ENCODE measurements at places on chromosomes 5 and 9.

GRCh38 chr9:136292026-136292538 is 11.8 kb downstream of the CCDC187 start:
- H3K27me3 ChIP-seq: no peaks in the 10 kb centered on the region
- no peak overlapping the region for H3K27ac ChIP-seq
- DNase-seq: no peak
- H3K36me3 ChIP-seq: no peaks in the 10 kb centered on the region
- no peaks in the 10 kb centered on the region for H3K4me1 ChIP-seq

DNA sequence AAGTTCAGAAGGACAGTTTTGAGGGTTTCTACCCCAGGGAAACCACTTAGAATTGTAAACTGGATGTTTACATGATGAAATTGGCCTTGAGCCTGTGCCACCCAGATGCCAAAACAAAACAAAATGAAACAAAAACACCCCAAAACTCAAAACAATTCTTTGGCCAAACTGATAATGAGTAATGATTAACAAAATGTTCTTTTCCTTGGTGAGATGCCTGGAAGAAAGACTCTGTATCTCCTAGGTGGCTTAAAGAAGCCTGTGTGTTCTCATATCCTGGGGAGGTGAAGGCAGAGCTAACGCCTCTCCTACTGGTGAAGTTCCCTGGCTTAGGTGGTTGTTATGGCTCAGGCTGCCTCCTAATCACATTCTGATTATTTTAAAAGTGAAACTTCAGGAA is 120.5 kb downstream of the NPR3 start:
- peaks cover 6% of the 10 kb centered on the region for H3K4me1 ChIP-seq
- no peak overlapping the region for H3K4me3 ChIP-seq
- no peak for DNase-seq

DNA sequence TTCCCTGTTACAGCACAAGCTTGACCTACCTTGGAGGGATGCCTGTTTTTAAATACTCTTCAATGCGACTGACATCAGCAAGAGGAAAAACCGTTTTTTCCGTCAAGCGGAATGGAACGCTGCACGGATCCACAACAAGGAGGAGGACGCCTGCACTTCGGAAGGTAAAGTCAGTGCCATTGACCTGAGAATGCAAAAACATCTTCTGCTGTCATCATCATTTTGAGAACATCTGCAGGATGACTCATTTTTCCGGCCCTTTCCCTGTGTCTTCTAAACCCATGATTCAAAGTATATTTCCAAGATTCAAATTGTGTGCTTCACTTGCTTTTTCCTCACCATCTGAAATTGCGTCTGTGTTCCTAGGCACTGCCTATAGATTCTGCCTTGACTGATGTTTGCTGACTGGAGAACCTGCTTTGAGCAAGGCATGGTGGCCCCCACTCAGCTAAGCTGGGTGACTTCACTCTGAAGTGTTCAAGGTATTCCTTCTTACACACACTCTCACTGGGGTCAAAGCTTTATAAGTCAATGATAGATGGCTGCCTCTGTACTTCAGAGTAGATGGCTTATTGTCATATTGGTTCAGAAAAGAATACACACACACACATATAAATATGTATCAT is 78.1 kb downstream of the CEMIP2 start:
- no peak overlapping the region for H3K4me3 ChIP-seq
- no peak for DNase-seq
- H3K36me3 ChIP-seq: peaks cover 9% of the 10 kb centered on the region
- no peak overlapping the region for H3K27ac ChIP-seq
- H3K27me3 ChIP-seq: no peaks in the 10 kb centered on the region
- H3K4me1 ChIP-seq: no peaks in the 10 kb centered on the region

GRCh38 chr5:55386356-55386755 is 78.6 kb downstream of the MTREX start:
- no peak overlapping the region for H3K27ac ChIP-seq
- no peaks in the 10 kb centered on the region for H3K27me3 ChIP-seq
- H3K4me1 ChIP-seq: no peaks in the 10 kb centered on the region
- no peak overlapping the region for H3K4me3 ChIP-seq
- no peak for DNase-seq

DNA sequence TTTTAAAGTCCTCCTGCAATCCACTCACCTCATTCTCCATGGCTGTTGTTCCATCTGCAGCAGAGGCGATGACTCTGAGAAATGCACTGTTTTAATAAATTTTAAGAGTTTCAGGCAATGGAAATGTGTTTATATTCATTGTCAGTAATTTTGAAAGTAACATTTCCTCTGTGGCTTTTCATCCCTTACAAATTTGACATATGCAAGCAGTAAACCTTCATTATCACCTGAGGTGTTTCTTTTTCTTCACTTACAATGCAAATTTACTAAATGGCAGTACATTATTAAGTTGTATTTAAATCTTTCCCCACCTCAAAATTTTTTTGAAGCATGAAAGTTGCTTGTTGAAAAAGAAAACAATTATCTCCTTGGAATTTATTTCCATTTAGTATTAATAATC is 136.9 kb downstream of the DIRAS2 start:
- H3K27ac ChIP-seq: no peak overlapping the region
- no peak for DNase-seq
- H3K4me3 ChIP-seq: no peak overlapping the region
- H3K27me3 ChIP-seq: no peaks in the 10 kb centered on the region
- H3K36me3 ChIP-seq: no peaks in the 10 kb centered on the region

- no peaks in the 10 kb centered on the region for H3K4me1 ChIP-seq
- H3K4me3 ChIP-seq: no peak overlapping the region
- no peaks in the 10 kb centered on the region for H3K27me3 ChIP-seq
- no peak overlapping the region for H3K27ac ChIP-seq
Measured at GRCh38 chr9:4494806-4495205, 4.5 kb downstream of the SLC1A1 start.

- DNase-seq: no peak
- no peaks in the 10 kb centered on the region for H3K27me3 ChIP-seq
- no peak overlapping the region for H3K27ac ChIP-seq
- H3K4me3 ChIP-seq: no peak overlapping the region
- no peaks in the 10 kb centered on the region for H3K36me3 ChIP-seq
Measured at GRCh38 chr9:122562134-122562760, 9.3 kb downstream of the OR1N2 start.
